ENCODE measurements at places on chromosomes 5 and 9.

GRCh38 chr9:94901019-94901363 lies 174.5 kb downstream of the AOPEP start:
- no peak for DNase-seq

GRCh38 chr9:6931913-6932312 lies 174.1 kb downstream of the KDM4C start:
- DNase-seq = peak; percentile 9

GRCh38 chr9:129626625-129627284 lies 792 bp downstream of the NTMT1 start:
- peak; percentile 41 for DNase-seq

- DNase-seq = no peak
Measured at GRCh38 chr5:39073767-39074016, 507 bp downstream of the RICTOR start.

Measured in common myeloid progenitor, CD34-positive (primary cell).